ENCODE measurements at places on chromosomes 1 and 21. TPM values are rescaled to one million over a fixed set of nuclear protein-coding genes. Genes with fewer than 3 reads are reported as not detected.

Gene THEM5
- 0.82 TPM for polyA plus RNA-seq

Gene ZFP69B
- polyA plus RNA-seq = 5.5 TPM

- no peak for DNase-seq
Measured at GRCh38 chr1:51950701-51951100, 39.8 kb downstream of the RAB3B start.

- DNase-seq = no peak
Measured at GRCh38 chr1:185406691-185407009, 89.6 kb upstream of the IVNS1ABP start.

DNA sequence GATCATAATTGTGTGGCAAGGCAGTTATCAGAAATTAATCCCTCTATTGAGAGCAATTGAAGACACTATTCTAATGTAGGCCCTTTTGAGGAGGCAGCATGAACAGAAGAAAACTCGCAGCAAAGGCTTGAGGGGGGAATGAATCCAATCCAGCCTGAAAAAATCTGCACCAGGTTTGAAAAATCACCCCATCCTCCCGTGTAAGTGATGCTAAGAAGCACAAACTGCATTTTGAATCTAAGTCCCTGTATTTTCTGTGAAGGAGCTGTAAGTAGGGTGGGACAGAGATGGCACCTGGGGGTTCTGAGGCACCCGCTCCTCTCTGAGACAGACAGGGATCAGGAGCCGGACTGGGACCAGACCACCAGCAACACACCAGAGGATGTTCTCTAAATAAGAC lies at the start of gene CRB1:
Gene CRB1 (plus strand): TSS at position 241 of the 400 bp plus-strand sequence. CDS start 161 bp downstream, outside the sequence.
- DNase-seq = no peak

Data from left renal cortex interstitium (tissue), 4 donors.